NB4 (cell line): ENCODE measurements at places on chromosomes 1 and 21.

DNA sequence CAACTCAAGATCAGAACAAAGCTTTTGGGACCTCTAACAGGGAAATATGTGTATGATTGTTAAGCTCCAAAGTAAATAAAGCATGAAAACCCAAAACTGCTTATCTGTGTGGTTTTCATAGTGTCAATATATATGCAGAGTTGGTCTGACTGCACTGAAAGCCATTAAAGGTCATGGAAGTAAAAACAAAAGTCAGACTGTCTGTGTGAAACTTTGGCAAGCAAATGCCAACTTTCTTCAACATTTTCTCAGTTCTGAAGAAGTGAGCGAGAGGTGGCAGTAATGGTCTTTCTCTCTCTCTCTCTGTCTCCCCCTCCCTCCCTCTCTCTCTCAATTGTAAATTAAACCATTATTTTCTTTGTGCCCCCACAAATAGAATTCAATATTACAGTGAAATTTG is 100.1 kb upstream of the S1PR1 start:
- no peak for DNase-seq

GRCh38 chr1:145837656-145838055 is 7.8 kb upstream of the NUDT17 start:
- DNase-seq = no peak

- peak; percentile 79 for DNase-seq
Observed at GRCh38 chr1:154719586-154720327, 111.8 kb upstream of the ADAR start.

GRCh38 chr1:67368046-67368514 is 60.4 kb downstream of the IL12RB2 start:
- DNase-seq = no peak

DNA sequence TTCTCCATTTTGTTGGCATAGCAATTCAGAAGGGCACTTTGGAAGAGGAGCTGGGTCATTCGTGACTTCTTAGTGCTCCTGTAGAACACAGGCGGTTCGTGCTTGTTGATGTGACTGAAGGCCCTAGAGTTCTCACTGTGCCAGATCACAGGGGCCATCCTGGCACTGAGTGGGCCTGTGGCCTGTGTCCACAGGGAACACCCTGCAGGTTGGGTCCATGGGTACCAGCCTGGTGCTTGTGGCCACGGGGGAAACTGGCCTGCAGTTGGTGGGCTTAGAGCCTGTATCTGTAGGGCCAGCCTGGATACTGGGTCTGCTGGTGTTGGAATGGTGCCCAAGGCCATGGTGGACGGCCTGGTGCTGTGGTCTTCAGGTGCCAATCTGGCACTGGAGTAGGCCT is 9.2 kb downstream of the OR2G3 start:
- no peak for DNase-seq

GRCh38 chr1:206002871-206003801 is at the start of gene RAB7B:
Gene RAB7B, minus strand, starts transcription at chr1:206003395. Its CDS starts 9,260 bp downstream, at chr1:205994135.
- peak; percentile 80 for DNase-seq

DNA sequence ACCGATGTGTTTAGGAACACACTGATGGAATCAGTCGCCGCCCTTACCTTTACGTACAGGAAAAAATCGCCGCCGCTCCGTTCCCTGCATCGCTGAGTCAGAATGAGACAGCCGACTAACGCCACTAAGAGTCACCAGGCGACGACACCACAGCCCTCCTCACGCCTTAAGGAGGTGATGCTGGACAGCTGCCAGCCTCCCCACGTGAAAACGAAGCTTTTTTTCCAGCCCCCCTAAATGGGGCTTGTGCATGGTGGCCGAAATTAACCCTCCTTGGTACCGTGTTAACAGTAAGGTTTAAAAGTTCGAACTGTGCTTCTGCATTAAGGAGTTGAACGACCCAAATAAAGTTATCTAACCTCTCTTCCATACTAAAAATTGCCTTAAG is 511 bp downstream of the DNTTIP2 start:
- peak; percentile 60 for DNase-seq

- DNase-seq = peak; percentile 15
Observed at GRCh38 chr1:204990059-204990664, 52.9 kb upstream of the CNTN2 start.

GRCh38 chr1:26287033-26287711 is 7.3 kb downstream of the SH3BGRL3 start:
- peak; percentile 90 for DNase-seq

- DNase-seq = no peak
Observed at GRCh38 chr21:43021756-43022600, 47.6 kb downstream of the PKNOX1 start.

- DNase-seq = no peak
Observed at GRCh38 chr1:59156526-59157199, 140.2 kb upstream of the FGGY start.

DNA sequence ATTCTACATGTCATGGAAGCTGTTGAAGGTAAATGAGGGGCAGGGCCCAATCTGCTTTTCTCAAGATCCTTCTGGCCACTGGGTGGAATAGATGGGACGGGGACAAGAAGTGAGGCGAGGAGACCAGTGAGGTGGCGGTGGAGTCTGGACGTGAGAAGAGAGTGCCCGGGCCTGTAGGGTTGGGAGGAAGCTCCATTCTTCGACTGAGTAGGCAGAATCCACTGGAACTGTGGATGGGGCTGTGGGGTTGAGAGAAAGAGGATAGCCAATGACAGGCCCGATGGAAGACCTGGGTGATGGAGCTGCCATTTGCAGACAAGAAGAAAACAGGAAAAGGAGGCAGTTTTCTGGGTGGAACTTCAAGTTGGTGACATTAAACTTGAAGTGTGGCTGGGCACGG is 10.3 kb downstream of the SLC1A7 start:
- no peak for DNase-seq

DNA sequence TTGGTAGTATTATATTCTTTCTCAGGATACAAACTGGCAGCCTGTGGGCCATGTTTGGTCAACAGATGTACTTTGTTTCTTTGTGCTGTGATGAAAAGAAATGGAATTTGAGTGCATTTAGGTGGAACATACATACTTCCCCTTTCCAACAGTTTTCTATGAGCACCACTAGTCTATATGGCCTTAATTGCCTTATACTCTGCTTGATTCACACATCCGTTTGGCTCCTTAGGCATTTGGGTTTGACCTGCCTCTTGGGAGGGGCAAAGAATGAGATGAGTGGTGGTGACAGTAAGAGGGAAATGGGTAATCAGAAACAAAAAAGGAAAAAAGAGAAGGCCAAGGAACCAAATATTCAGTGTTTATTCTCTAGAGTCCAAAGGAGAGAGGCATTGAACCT is 17.0 kb downstream of the CFAP126 start:
- no peak for DNase-seq

DNA sequence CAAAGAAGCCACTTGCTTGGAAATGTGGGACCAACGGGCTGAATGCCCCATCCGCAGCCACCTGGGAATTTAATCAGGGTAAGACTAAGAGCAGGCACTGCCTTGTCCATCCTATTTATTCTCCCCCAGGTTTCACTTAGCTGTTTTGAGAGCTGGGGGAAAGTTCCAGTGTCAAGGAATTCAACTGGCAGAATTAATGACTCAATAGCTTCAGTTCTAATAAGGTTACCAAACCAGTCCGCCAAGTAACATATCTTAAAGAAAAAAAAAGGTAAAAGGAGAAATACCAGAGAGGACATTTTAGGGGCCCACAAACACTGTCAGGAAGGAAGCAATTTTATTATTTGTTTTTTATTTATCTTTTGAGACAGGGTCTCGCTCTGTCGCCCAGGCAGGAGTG is 157.6 kb upstream of the SOD1 start:
- no peak for DNase-seq

GRCh38 chr1:167454894-167455785 is 63.2 kb downstream of the CD247 start:
- DNase-seq = peak; percentile 73

- no peak for DNase-seq
Observed at GRCh38 chr21:34795175-34795547, 126.4 kb downstream of the CLIC6 start.

DNA sequence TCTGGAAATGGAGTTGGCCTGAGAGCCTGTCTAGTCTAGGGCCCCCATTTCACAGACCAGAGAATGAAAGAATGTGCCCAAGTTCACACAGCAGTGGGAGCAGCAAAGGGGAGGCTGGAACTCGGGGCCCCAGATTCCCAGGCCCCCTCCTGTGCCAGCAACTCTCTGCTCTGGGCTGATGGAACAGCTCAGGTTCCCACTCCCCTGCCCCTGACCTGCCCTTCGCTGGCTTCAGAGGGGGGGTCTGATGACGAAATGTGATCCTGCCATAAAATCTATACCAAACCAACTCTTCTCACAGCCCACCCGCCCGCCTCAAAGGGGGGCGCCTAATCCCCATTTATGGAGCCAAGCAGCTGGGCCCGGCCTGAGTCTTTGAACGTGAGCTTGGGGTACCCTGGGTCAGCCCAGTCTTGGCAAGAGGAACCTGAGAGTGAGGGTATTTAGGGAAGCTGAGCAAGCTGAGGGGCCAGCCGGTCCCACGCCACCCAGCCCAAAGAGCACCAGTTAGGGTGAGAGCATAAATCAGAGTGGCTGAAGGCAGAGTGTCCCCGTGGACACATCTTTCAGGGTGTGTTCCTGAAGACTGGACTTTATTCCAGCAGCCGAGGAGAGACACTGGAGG is 65.0 kb downstream of the FOXD2 start:
- DNase-seq = no peak

DNA sequence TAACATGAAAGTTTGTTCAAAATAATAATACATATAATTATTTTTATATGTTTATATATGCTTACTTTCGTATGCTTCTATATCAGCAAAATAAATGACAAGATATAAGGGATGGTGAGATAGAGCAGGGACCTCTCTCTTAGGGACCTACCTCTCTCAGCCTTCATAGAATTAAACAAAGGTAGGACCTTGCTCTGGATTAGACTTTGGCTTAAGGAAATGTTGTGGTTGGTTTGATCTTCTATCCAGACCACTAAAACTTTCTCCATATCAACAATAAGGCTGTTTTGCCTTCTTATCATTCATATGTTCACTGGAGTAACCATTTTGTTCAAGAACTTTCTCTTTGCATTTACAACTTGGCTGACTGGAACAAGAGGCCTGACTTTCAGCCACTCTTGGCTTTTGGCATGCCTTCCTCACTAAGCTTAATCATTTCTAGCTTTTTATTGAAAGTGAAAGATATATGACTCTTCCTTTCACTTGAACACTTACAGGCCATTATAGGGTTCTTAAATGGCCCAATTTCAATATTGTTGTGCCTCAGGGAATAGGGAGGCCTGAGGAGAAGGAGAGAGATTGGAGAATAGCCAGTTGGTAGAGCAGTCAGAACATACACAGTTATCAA is 14.4 kb downstream of the FRRS1 start:
- DNase-seq = no peak

- DNase-seq = no peak
Observed at GRCh38 chr1:52182874-52183400, 41.0 kb downstream of the ZFYVE9 start.

DNA sequence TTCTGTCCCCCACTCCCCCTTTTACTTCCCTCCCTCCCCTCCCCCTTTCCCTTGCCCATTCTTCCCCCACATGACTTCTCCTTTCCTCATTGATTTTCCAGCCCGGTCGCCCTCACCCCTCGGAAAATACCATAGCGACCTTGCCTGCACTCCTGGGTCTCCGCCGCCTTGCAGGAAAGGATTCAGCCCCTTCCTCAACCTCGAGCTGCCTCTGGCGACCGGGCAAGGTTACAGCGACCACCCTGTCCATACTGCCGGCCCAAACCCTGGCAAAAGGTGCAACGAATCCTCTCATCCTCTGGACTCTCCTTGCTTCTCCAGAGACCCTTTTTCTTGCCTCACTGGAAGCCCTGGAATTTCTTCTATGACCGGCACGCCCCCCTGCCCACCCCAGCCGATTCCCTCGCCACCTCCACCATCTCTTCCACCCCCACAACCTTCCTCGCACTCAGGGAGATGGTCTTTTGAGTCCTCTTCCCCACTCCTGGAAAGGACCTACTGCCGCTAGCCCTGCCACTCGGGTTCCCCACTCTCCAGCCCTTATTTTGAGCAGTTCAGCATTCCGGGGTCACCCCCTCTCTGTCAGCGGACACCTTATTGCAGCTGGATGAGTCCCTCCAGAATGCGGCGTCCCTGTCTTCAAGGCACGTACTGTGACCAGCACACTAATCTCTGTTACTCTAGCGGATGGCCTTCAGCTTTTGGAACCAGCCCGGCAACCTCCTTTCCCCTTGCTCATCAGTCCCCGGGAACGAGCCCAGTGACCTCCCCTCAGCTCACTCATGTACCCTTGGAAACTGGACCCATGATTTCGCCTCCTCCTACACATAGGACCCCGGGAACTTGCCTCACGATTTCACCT is 846 bp downstream of the NSUN4 start:
- no peak for DNase-seq

DNA sequence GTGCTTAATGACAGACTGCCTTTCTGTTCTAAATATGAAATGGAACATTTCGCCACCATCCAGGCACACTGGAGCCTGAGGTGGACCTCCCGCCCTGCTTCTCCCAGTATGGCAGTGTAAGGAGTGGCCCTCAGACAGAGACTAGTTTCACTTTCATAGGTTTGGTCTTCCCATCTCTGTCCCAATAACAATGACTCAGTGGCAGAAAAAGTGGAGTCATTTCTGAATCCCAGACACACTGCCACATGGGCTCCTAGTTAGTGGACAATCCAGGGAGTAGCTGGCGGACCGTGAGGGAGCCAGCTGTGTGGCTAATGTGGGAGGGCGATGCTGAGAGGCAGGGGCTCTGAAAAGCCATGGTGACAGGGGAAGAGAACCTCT is 95.6 kb upstream of the TSPAN2 start:
- DNase-seq = no peak

DNA sequence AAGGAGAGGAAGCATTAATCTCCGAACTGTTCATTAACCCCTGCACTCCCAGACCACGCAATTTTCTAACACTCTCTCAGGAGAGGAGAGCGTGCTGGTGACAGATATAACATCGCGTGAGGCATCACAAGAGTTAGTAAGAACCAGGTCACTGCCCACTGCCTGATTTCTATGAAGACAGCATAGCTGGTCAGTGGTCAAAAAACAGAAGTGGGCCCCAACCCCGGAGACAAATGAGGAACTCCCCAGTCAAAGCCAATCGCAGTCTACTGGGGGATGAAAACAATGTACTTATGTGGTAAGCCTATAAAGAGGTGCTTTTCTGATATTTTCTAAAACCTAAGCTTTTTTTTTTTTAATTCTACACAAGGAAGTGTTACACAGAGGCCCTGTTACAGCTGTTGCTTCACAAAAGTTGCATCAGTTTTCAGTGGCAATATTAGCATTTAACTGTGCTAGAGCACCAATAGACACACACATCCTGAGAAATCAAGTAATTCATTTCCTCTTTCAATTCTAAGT is 231.8 kb upstream of the IRF2BP2 start:
- peak; percentile 97 for DNase-seq

DNA sequence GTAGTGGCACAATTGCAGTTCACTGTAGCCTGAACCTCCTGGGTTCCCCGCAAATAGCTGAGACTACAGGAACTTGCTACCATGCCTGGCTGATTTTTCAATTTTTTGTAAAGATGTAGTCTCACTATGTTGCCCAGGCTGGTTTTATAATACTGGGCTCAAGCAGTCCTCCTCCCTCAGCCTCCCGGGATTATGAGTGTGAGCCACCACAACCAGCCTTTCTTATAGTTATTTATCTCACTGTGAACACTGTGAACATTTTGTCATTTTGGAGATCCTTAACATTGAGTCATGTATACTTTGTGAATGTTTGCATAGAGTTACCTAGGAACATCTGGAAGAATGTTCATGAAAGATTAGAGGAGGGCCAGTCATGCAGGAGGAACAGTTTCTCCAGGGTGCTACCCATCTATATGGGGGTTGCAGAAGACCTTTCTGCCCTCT is 127.1 kb upstream of the CACYBP start:
- DNase-seq = no peak

- no peak for DNase-seq
Observed at GRCh38 chr1:79312438-79312837, 305.9 kb upstream of the ADGRL4 start.

GRCh38 chr1:151492120-151492519 is 19.1 kb upstream of the CGN start:
- no peak for DNase-seq
